NCI-H510A (cell line): ENCODE measurements at places on chromosomes 4 and X.

DNA sequence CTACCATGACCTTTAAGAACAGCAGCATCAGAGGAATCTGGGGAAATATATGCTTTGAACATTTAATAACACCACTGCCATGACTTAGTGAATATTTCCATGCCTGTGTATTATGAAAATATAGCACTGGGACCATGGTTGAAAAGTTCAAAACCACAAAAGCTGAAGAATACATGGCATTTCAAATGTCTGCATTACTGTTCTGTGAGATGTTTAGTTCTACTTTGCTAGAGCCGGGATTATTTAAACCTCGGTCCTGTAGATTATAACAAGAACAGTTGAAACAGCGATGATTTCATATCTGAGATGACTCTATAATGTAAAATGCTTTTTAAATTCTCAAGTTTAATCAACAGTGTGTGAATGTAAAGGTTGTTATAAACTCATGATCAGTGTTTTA is 126.7 kb upstream of the AGA start:
- no peak for DNase-seq

- no peak for DNase-seq
Observed at GRCh38 chrX:46599051-46599560, 25.5 kb downstream of the CHST7 start.

DNA sequence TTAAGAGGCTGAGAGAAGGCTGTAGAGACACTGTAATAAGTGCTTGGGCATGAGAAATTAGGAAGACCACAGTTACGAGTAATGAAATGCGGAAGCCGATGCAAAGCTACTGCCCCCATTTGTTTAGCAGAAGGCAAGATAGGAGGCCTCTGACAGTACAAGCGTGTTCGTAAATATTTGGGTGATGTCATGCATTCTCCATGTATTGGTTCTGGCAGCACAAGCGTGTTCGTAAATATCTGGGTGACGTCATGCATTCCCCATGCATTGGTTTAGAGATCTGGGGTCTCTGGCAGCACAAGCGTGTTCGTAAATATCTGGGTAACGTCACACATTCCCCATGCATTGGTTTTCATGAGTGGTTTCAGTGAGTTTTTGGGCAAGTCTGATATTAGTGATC is 661.5 kb upstream of the FRG1 start:
- DNase-seq = no peak

- no peak for DNase-seq
Observed at GRCh38 chrX:48002319-48002718, 1.5 kb downstream of the ZNF182 start.

GRCh38 chr4:62288808-62289541 is 1088.8 kb downstream of the ADGRL3 start:
- no peak for DNase-seq

DNA sequence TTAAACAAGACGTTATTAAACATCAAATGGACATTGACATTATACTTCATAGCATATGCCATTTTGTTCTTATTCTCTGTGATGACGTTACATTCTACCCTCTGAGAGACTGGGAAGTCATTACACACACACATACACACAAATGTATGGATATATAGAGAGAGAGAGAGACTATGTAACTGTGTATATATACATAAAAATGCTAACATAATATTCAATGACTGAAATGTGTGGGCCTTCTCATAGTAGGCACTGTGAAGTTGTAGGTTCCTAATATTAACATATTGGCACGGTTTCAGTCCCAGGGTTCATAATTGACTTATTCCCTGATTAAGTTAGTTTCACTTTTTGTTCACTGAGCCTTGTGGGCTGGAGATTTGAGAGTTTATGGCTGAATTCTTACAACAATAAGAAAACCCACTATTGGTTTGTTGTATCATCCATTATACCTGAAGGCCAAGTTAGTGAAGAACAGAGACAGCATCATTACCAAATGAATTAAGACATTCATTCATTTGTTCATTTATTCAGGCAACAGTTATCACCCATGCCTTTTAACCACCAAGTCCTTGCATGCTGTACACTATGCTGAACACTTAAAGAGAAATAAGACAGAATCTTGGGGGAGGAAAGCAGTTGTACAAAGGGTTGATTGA is 68.5 kb downstream of the GAB1 start:
- DNase-seq = no peak

GRCh38 chr4:183360161-183360919 is 38.1 kb upstream of the CLDN24 start:
- DNase-seq = no peak

DNA sequence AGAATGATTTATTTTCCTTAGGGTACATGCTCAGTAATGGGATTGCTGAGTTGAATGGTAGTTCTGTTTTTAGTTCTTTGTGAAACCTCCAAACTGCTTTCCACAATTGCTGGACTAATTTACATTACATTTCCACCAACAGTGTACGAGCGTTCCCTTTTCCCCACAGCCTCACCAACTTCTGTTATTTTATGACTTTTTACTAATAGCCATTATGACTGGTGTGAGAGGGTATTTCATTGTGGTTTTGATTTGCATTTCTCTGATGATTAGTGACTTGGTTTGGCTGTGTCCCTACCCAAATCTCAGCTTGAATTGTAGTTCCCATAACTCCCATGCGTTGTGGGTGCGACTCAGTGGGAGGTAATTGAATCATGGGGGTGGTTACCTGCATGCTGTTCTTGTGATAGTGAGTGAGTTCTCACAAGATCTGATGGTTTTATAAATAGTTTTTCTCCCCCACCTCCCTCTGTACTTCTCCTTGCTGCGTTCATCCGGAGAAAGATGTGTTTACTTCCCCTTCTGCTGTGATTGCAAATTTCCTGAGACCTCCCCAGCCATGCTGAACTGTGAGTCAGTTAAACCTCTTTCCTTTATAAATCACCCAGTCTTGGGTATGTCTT is 95.1 kb downstream of the GBA3 start:
- no peak for DNase-seq

DNA sequence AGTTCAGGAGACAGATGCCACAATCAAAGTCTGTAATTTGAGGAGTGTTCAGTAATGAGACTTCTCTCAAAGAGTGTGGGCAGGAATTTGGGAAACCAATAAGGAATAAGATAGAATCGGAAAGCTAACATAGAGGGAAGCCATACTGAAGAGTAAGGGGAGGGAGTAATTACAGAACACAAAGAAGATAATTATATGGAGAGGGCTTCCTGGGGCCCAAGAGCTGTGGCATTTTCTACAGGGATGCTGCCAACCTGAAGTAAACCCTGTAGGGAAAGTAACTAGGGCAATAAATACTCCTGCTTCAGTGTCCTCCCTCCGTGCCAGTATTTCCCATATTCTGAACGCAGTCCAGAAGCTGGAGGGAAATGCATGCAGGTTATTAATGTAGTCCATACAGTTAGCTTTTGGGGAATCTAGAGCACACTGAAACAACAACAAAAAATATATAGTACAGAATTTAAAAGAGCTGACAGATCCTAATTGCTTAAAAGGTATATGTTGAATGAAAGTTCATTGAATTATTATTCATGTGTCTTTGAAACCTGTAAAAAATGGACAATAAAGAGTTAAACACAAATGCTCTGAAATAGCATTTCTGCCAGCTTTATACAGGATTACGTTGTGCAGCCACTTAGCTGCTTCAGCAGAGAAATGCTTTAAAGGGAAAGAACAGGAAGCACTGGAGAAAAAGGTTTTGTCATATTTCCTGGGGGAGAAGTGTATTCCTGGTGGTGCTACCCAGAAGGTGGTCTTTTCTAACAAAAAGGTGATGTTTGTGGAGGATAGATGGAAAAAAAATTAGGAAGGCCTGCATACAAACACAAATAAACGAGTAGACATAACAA is 48.0 kb downstream of the CXXC4 start:
- DNase-seq = no peak

DNA sequence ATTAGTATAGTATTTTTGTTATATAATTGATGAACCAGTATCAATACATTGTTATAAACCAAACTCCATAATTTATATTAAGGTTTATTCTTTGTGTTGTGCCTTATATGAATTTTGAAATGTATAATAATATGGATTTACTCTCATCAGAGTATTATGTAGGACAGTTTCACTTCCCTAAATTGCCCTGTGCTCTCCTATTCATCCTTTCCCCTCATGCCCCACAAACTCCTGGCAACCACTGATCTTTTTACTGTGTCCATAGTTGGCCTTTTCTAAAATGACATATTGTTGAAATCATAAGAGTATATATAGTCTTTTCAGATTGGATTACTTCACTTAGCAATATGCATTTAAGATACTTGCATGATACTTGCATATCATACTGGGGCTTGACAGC is 958.1 kb upstream of the GRID2 start:
- no peak for DNase-seq

DNA sequence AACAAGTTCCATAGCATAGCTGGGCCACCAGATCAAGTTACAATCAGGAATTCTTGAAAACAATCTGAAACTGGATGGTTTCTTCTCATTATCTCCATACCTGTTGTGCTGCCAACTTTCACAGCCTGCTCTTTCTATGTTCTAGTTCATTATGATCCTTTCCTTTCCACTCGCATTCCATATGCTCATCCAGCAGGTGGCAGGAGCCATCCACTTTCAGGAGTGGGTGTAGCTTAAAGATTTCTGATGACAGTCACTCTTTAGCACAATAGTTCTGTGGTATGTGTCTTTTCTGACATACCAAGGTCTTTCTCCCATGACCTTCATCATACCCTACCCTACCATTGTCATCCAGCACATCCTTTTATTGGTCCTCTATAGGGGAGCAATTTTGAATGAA is 46.4 kb downstream of the PAGE2 start:
- no peak for DNase-seq

- DNase-seq = no peak
Observed at GRCh38 chr4:54367059-54367458, 138.0 kb downstream of the PDGFRA start.
